ENCODE measurements at places on chromosomes 7 and 10.

DNA sequence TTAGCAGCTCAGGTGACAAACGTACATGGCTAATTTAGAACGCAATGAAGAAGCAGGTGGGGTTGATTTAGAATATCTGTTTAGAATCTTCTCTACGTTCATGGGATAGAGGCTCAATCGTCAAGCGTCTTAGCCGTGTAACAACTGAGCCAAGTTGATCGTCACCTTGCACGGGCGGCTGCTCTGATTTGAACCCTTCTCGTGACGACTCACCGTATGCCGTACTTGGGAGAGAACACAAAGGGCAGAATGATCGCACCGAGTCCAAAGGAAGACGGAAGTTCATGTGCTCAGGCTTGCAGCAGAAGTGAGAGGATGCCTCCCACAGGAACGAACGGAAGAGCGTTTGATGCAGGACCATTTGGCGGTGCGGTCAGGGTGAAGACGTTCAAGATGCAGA is 108.3 kb upstream of the TCERG1L start:
- DNase-seq, result no peak

DNA sequence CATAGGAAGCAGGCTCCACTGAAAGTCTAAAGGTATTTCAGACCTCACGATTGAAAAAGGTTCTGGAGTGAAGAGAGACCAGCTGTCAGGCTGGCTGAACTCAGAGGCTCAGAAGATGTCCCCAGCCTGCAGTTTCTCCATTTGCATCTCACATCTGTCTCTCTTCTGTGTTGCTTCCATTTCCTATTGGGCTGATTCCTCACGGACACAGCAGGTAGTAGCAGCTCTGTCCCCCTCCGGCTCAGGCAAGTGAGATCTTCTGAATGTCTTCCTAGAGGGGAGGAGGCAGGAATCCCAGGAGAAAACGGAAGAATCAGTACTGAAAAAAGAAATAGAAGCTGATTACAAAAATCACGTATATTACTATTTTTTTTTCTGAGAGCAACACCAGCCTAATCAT is 274.1 kb upstream of the COBL start:
- DNase-seq, result no peak

DNA sequence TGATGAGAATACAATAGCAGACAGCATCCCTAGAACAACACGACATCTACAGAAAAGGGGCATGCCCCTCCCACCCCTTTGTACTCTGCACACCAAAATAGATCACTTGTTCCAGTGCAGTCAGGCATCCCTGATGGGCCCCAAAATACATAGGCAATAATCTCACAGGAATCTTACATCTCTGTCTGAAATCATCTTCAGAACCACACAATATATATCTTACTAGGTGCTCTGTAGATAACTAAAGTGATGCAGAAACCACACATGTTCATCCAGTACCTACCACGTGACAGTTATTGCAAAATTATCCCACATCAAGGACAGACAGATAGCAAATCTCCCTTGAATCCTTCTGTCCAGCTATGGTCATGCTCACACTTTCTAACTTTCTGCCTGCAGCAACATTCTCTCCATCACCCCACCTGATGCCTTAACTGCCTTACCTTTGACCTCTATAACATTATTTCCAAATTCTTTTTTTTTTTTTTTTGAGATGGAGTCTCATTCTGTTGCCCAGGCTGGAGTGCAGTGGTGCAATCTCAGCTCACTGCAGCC is 30.7 kb downstream of the ST8SIA6 start:
- DNase-seq, result no peak

DNA sequence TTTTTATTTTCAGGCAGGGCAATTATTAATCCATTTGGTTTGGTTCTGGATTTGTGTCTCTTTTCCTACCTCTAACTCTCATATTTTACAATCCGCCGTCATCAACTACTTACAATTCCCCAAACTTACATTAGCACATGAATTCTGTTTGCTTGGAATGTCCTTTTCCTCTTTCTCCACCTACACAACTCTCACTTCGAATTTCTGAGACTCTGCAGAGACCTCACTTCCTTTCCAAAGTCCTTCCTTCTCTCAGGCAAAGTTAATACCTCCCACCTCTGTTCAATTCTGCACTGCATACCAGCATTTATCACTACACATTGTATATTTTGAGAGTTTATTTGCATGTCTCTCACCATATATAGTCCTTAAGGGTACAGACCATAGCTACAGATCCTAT is 122.7 kb upstream of the LRRTM3 start:
- DNase-seq, result no peak

GRCh38 chr10:3811291-3811870 is 26.4 kb upstream of the KLF6 start:
- DNase-seq, result peak; percentile 67

Data from EH (cell line).